AML-193 (cell line): ENCODE measurements at places on chromosomes 11 and 22.

DNA sequence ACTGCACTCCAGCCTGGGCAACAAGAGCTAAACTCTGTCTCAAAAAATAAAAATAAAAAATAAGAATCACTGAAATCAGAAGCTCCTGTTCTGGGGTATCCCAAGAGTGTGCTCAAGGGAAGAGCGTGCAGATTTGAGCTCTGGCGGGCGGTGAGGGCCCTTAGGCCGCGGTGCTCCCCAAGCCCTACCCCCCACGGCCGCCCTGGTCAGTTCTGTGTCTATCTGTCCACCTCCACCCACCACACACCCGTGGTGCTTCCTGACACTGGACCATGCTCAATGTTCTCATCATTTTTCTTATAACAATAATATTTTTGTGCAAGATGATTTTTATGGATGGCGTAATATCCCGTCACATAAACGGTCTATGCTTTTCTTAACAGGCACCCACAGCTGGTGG is 71.1 kb downstream of the RTL6 start:
- DNase-seq: no peak

DNA sequence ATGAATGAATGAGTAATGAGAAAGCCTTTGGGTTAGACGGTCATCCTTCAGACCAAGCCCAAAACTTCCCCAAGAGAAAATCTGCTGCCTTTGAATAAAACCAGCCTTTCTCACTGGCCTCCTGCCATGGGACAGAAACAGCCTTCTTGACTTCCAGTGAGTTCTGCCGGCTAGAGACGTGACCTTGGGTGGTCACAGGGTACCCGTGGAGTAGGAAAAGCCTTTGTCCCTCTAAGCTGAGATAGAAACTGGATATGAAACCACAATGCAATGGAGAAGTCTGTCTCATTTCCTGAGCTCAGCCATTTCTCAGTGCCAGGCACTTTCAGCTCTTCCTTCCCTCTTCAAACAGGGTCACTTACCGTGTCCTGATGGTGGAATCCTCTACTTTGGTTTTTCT is 21.2 kb upstream of the YWHAH start:
- no peak for DNase-seq

DNA sequence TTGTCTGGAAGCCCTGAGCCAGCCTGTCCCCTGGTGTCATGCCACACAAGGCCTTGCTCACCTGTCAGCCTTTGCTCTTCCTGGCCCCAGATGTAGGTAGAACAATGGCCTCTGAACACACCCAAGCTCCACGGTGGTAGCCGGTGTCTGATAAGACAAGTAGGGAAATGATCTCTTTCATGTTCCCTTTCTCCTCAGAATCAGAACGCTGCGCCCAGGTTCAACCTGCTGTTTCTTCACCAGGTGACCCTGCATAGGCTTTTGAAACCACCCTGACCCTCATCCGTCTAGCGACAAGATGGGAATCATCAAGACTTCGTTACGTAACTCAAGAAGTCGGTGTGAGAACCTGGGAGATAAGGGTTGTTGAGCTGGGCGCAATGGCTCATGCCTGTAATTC is 28.7 kb upstream of the YWHAH start:
- DNase-seq: no peak

DNA sequence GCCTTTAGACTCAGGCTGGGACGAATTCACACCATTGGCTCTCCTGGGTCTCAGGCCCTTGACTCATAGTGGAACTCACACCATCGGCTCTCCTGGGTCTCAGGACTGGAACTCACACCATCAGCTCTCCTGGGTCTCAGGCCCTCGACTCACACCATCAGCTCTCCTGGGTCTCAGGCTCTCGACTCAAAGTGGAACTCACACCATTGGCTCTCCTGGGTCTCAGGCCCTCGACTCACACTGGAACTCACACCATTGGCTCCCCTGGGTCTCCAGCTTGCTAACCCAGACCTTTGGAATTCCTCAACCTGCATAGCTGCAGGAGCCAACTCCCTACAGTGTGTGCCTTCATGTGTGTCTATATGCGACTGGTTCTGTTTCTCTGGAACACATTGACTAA is 56.7 kb downstream of the SHISAL1 start:
- no peak for DNase-seq

- peak; percentile 17 for DNase-seq
Observed at GRCh38 chr11:63901660-63902059, 15.3 kb downstream of the RCOR2 start.

GRCh38 chr22:19886605-19887255 is 32.1 kb upstream of the GNB1L start:
- peak; percentile 98 for DNase-seq

DNA sequence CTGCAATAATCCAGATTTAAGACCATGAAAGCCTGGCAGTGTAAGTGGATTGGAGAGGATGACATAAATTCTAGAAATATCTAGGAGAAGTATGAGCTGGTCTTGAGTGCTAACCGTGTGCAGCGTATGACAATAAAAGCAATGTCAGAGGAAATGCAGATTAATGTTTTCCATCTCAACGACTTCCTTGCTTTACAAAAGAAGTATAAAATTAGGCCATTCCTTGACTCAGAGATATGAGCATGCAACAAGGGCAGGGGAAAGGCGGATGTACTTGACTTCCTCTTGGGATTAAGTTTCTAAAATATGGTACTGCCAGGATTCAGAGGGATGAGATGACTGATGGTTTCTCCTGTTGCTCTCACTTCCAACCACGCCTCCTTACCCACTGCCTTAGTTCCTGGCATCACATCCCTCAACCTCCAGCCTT is 32.3 kb downstream of the ADAMTS15 start:
- DNase-seq: no peak

DNA sequence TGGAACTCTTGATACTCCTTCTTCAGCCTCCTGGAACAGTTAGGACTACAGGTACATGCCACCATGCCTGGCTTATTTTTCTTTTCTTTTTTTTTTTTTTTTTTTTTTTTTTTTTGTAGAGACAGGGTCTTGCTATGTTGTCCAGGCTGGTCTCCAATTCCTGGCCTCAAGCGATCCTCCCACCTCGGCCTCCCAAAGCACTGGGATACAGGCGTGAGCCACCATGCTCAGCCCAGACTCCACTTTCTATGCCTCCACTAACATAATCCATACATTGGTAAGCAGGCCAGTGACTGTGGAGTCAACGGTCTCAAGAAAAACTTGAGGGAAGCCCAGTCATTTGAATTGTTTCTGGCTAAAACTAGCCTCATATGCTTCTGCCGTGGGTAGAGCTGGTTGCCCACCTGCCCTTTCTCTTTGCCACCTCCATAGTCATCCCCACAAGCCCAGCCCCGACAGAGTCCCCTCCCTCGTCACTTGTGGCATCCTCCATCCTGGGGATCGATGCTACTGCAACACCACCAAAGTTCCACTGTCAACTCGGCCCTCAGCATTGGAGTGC is 2.4 kb downstream of the SCN2B start:
- no peak for DNase-seq

GRCh38 chr11:3058753-3059664 is 1.8 kb upstream of the CARS1 start:
- no peak for DNase-seq

- DNase-seq: no peak
Observed at GRCh38 chr22:29055192-29055830, 6.3 kb downstream of the C22orf31 start.

- no peak for DNase-seq
Observed at GRCh38 chr22:43911351-43911750, 12.3 kb upstream of the PNPLA3 start.

GRCh38 chr22:41584881-41585280 is 4.8 kb downstream of the PMM1 start:
- no peak for DNase-seq

DNA sequence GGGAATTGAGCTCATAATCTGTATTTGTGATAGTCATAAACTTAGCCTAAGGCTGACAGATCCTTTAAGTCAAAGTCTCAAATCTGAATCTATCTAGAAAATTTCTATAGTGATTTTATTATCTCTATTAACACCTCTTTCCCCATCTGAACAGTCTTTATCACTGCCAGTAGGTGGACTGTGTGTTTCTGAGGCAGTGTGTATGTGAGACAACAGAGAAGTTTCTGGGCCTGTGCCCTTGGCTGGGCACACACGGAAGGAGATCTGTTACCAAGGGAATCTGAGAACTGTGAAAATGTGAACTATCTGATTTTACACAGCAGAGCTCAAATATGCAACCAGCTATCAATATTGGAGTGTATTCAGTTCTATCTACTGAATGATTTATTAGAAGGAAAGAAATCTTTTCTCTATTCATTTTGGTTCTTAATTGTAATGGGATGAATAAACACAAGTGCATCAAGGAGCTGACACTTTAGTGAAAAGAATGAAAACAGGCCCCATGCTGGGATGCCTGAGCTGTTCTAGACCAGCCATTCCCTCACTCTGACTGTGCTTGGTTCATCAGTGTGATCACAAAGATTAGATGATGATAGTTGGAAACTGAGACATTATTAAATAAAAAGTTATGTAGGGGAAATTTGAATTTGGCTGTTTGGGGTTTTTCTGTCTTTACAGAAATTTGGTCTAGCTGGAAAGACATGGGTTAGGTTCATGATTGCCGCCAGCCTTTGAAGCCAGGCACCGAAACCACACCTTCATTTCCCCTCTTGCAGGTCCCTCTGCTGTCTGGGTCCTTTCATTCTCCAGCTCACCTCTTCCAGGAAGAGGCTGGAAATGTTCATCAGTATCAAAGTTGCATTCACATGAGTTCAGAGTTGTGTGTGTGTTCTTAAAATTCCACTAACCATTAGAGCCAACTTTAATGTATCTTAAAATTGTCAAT is 68.1 kb downstream of the LIF start:
- no peak for DNase-seq

- peak; percentile 68 for DNase-seq
Observed at GRCh38 chr11:78228467-78228866, 39.7 kb downstream of the USP35 start.

DNA sequence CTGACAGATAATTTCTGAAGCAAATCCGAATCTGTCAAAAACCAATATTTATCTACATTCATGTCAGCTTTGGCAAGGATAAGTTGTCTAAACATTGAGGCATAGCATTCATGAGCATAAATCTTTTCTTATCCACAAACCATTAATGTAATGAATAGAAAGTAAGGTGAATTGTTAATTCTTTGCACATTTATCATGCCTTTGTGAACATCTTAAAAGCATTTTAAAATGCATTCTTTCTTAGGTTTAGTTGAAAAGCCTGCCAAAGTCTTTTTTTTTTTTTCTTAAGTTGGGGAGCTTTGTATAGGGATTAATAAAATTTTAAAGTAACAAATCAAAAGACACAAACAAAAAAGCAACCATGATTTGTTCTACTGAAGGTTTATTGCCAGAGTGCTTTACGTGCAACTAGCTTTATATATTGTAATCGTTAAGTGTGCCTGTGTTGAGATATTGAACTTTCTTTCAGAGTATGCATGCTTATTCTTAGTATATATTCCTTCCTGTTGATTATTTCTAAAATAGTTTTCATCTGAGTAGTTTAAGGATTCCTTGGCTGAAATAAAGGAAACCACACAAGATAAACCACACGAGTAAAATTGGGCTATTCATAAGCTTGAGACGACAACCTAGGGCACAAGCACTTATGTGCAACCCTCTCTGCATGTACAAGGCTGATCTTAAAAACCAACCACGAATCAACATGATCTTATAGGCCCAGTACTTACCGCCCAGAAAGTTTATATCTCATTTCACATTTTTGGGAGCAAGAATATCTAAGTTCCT is 1110.9 kb upstream of the CNTN5 start:
- no peak for DNase-seq

DNA sequence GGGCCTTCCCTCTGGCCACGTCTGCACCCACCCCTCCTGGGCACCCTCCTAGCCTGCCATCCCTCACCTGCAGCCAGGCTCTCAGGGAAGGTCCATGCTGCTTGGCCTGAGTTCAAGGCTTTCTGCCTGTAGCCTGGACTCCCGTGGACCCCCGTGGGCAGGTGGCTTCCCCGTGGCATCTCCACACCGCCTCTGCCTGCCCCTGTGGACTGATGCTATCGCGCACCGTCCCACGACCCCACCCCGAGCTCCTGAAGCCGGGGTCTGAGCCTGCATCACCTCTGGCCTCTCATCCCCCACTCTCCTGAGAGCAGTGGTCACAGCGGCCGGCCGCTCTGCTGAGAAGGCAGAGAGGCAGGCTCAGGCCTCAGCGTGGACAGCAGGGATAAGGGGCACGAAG is 4.5 kb downstream of the IFITM5 start:
- DNase-seq: no peak

DNA sequence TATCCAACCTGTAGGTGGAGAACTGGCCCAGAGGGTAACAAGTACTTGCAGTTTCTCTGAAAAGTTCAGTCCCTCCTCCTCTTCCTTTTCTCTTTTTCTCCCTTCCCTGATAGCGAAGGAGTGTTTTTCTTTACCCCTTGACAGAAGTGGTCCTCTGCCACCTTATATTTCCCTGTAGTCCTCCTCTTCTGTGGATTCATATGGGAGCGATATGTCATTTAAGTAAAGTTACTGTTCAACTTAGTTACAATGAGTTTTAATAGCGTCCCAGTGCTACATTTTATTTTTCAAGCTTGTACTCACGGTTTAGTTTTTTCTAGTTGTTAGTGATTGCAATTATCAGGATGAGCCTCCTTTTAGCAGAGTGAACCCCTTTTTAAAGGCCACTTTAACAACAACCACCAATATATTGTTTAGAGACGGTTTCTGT is 1.4 kb downstream of the PCF11 start:
- no peak for DNase-seq

GRCh38 chr11:109856928-109857327 is 236.3 kb upstream of the ZC3H12C start:
- DNase-seq: no peak

- DNase-seq: no peak
Observed at GRCh38 chr22:20141186-20142077, 9.4 kb downstream of the CCDC188 start.

DNA sequence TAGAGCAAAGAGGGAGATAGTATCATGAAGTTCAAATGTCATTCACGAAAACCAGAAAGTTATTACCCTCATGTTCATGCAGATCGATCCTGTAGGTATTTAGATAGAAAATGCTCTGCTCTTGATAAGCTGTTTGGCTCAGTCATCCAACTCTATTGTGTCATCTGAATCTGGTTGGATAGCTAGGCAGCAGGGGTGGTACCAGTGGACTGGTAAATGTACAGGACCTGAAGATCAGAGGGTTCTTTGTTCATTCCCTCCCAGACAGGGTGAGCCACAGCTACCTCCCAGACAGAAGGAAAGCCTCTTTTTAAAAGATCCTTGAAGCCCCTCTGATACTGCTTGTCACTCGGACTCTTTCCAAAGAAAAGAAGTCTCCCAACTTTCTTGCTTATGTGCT is 29.8 kb upstream of the DRD2 start:
- no peak for DNase-seq

- DNase-seq: no peak
Observed at GRCh38 chr11:71372693-71373657, 75.2 kb downstream of the DHCR7 start.

- DNase-seq: no peak
Observed at GRCh38 chr11:76702336-76703128, 32.0 kb upstream of the LRRC32 start.

GRCh38 chr11:66888282-66888681 is 31.4 kb downstream of the LRFN4 start:
- DNase-seq: no peak
